Tibial nerve (tissue), 4 donors: ENCODE measurements at places on chromosomes 7 and 10. TPM values are rescaled to one million over a fixed set of nuclear protein-coding genes. Genes with fewer than 3 reads are reported as not detected.

DNA sequence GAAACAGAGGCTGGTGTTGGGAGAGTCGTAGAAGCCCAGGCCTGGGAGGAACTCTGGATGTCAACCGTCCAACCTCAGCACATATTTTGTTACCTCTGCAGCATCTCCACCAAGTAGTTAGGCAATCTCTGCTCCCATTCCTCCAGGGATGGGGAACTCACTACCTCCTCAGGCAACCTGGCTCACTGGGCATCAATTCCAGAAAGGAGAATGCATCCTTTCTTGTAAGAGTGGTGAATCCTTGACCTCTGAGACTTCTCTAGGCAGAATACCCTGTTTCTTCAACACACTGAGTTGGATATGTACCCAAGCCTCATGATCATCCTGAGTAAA, 136.7 kb upstream of the ZMIZ1 start:
- DNase-seq: no peak
- peaks cover 5% of the 10 kb centered on the region for H3K4me1 ChIP-seq
- H3K4me3 ChIP-seq: no peak overlapping the region
- peak overlapping the region; percentile 30 for H3K27ac ChIP-seq

The HOXA2 gene
- 5.9 TPM for total RNA-seq

DNA sequence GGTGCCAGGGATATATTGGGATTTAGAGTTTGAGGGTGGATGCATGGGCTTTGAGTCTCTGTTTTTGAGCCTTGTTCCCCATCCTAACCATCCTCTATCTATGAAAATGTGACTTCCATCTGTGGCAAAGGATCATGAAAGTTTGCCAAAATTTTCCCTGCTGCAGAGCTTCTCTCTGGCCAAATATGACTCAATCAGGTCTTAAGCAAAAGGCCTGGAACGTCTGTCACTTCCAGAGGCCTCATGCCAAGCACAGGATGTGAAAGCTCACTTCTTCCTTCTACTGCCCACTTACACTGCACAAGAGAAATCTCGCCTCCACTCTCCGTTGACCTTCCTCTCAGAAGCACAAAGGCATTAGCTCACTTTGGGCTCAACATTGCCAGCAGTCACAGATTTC, 696.9 kb upstream of the NRP1 start:
- H3K27ac ChIP-seq: no peak overlapping the region
- DNase-seq: peak; percentile 78
- H3K27me3 ChIP-seq: no peaks in the 10 kb centered on the region
- no peak overlapping the region for H3K4me3 ChIP-seq
- no peaks in the 10 kb centered on the region for H3K36me3 ChIP-seq

The CPA4 gene
- not detected for total RNA-seq

The ERVW-1 gene
- total RNA-seq: not detected

DNA sequence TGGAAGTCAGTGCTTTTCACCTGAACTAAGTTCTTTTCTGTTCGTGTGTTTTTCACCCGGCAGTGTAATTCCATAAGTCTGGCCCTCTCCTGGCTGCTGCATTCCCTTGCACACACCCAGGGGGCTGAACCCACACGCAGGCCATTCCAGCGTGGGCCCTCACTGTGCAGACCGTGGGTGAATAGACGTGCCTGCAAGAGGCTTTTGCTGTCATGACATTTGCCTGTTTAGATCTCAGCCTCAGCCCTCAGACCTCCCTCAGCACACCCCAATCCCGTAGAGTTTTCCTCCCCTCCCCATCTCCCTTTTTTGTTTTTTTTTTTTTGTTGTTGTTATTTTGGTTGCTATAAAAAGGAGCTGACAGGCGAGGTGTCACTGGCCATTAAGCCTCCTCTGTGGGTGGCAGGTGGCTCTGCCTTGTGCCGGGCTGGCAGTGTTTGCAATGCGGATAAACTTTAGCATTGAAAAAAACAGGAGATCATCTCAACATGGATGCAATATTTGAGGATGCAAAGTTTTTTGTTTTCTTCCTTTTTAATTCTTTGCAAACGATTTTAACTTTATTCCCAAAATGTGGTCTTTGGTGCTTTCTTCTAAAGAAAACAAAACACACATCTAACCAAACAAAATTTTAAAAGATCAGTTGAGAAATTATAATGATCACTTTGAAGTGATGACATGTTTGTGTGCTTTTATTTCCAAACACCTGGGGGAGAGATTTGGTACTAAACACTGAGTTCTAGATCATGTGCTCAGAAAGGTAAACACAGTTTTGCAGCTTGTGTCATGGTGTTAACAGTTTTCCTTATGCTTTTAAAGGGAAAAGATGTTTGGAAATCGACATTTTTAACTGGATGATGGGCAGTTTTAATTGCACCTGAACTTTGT, 58.8 kb downstream of the WDR37 start:
- DNase-seq: no peak
- H3K36me3 ChIP-seq: peaks cover 84% of the 10 kb centered on the region
- H3K4me3 ChIP-seq: no peak overlapping the region
- H3K27ac ChIP-seq: no peak overlapping the region

DNA sequence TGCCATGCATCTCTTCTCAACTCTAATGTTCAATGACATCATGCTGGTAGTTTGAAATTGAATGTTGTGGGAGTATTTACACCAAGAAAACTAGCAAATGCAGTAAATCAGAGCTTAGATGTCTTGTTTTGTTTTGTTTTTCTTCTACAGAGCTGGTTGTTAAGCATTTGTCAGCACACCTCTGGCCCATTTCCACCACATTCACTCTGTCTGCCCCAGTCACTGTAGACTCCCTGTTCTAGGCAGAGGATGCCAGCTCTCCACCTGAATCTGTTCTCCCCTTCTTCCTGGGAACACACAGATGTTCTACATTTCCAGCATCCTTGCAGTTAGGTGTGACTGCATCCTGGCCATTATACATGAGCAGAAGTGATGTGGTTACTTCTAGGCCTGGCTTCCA, 4.1 kb upstream of the ARHGAP22 start:
- peaks cover 7% of the 10 kb centered on the region for H3K4me1 ChIP-seq
- no peak overlapping the region for H3K27ac ChIP-seq
- H3K36me3 ChIP-seq: no peaks in the 10 kb centered on the region
- no peak for DNase-seq
- H3K27me3 ChIP-seq: no peaks in the 10 kb centered on the region

- H3K36me3 ChIP-seq: no peaks in the 10 kb centered on the region
- H3K27ac ChIP-seq: no peak overlapping the region
- no peaks in the 10 kb centered on the region for H3K27me3 ChIP-seq
- H3K4me3 ChIP-seq: no peak overlapping the region
- no peak for DNase-seq
Observed at GRCh38 chr10:132612571-132613504, 75.3 kb downstream of the INPP5A start.

The SLC16A12 gene
- 45.4 TPM for total RNA-seq

DNA sequence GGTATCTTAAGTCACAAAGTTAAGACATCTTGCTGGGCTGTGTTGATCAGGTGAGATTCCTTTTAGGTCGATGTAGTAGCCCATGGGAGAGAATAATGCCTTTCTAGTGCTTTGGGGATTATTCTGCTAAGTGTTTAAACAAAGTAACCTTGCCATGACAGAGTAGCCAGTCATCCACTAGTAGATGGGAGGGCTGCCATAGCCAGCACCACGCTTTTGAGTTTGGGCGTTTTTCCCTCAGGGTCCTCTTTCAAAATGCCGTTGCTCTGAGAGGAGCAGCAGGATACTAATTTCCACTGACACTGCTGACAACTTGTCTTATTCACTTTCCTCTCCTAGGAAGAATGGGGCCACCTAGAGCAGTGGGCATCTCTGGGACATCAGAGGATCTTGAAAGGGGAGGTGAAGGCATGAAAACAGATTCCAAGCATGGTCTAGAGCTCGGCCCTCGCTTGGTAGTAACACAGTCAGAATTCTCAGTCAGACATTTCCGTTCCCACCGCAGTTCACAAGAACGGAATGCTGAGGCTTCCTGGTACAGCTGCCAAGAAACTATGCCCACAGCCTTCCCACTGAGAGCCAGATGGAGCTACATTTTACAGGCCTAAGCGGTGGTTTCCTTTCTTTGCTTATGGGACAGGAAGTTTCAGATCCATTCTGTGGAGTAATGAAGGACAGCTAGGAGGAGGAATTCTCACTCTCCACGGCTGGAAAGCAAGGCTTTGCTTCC, 15.3 kb upstream of the RSU1 start:
- no peaks in the 10 kb centered on the region for H3K27me3 ChIP-seq
- H3K4me1 ChIP-seq: no peaks in the 10 kb centered on the region
- H3K36me3 ChIP-seq: no peaks in the 10 kb centered on the region
- H3K4me3 ChIP-seq: no peak overlapping the region
- DNase-seq: no peak

GRCh38 chr7:13235436-13235835, 548.0 kb downstream of the ARL4A start:
- H3K27me3 ChIP-seq: no peaks in the 10 kb centered on the region
- no peak for DNase-seq
- H3K36me3 ChIP-seq: no peaks in the 10 kb centered on the region
- H3K4me3 ChIP-seq: no peak overlapping the region

- H3K27ac ChIP-seq: no peak overlapping the region
- H3K4me3 ChIP-seq: no peak overlapping the region
Observed at GRCh38 chr10:132710036-132710686, 75.8 kb downstream of the NKX6-2 start.

The EN2 gene
- total RNA-seq: not detected

The GRM3 gene
- not detected for total RNA-seq

DNA sequence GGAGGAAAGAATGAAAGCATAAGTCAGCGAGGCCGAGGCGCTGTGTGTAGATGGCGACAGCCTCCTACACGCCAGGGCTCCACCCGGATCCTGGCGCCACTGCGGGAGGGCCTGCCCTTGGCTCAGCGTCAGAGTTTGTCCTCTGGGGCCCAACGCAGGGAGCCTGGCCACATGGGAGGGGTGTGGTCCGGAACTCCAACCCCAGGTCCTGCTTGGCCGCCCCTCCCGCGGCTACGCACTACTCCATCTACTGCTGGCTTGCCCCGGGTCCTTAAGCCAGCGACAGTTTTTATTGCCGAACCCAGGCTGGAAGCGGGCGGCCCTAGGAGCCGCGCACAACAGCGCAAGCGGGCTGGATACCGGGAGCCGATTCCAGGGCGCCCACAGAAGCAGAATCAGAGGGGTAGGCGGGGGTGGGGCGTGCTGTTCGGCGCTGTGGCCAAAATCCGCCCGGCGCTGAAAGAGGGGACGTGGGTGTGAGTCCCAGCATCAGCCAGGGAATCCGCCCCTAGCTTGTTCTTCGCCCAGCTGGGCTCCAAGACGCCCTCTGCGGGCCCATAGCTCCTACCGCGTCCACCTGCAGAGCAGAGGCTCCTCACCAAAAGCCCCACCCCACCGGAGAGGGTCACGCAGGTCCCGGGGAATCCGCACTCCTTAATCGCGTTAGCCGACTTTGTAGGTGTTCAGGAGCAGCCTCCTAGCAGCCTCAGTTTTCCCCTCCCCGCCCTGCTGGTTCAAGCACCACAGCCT, 4.5 kb downstream of the KAZALD1 start:
- DNase-seq: no peak
- peak overlapping the region; percentile 79 for H3K27ac ChIP-seq
- H3K4me3 ChIP-seq: peak overlapping the region; percentile 22
- no peaks in the 10 kb centered on the region for H3K36me3 ChIP-seq
- peaks cover 32% of the 10 kb centered on the region for H3K4me1 ChIP-seq
- H3K27me3 ChIP-seq: peaks cover 6% of the 10 kb centered on the region

- H3K36me3 ChIP-seq: no peaks in the 10 kb centered on the region
- no peaks in the 10 kb centered on the region for H3K27me3 ChIP-seq
- no peak for DNase-seq
Observed at GRCh38 chr7:67523713-67524112, 527.1 kb downstream of the TYW1 start.

DNA sequence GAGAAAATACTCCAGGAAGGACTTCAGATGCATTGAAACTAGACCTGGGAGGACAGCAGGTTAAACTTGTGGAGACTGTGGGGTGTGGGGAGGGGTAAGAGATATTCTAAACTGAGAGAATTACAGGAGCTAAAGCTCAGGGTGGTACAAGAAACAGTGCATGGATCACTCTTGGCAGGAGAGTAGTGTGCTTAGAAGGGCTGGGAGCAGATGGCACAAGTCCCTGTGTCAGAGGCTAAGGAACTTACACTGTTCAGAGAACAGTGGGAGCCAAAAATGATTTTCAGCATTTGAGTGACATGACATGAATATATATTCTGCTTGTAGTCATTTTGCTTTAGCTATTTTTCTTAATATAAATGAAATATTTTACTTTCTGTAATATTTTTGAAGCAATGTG, 36.0 kb upstream of the LAMB1 start:
- no peaks in the 10 kb centered on the region for H3K27me3 ChIP-seq
- no peaks in the 10 kb centered on the region for H3K4me1 ChIP-seq
- DNase-seq: no peak
- H3K4me3 ChIP-seq: no peak overlapping the region

GRCh38 chr7:30545791-30546555, 41.3 kb upstream of the GGCT start:
- no peaks in the 10 kb centered on the region for H3K36me3 ChIP-seq
- DNase-seq: no peak
- no peaks in the 10 kb centered on the region for H3K27me3 ChIP-seq

- no peaks in the 10 kb centered on the region for H3K36me3 ChIP-seq
- no peak overlapping the region for H3K27ac ChIP-seq
- H3K4me3 ChIP-seq: no peak overlapping the region
- H3K27me3 ChIP-seq: no peaks in the 10 kb centered on the region
- H3K4me1 ChIP-seq: no peaks in the 10 kb centered on the region
Observed at GRCh38 chr10:57898231-57898630, 369.5 kb downstream of the IPMK start.

GRCh38 chr10:50648935-50649227, 25.1 kb upstream of the SGMS1 start:
- H3K27me3 ChIP-seq: no peaks in the 10 kb centered on the region
- no peak for DNase-seq
- H3K36me3 ChIP-seq: no peaks in the 10 kb centered on the region
- H3K4me3 ChIP-seq: no peak overlapping the region

GRCh38 chr10:112904000-112904399, 46.0 kb upstream of the TCF7L2 start:
- no peak for DNase-seq
- H3K27me3 ChIP-seq: no peaks in the 10 kb centered on the region
- H3K36me3 ChIP-seq: no peaks in the 10 kb centered on the region
- no peak overlapping the region for H3K4me3 ChIP-seq
- no peak overlapping the region for H3K27ac ChIP-seq
- no peaks in the 10 kb centered on the region for H3K4me1 ChIP-seq

DNA sequence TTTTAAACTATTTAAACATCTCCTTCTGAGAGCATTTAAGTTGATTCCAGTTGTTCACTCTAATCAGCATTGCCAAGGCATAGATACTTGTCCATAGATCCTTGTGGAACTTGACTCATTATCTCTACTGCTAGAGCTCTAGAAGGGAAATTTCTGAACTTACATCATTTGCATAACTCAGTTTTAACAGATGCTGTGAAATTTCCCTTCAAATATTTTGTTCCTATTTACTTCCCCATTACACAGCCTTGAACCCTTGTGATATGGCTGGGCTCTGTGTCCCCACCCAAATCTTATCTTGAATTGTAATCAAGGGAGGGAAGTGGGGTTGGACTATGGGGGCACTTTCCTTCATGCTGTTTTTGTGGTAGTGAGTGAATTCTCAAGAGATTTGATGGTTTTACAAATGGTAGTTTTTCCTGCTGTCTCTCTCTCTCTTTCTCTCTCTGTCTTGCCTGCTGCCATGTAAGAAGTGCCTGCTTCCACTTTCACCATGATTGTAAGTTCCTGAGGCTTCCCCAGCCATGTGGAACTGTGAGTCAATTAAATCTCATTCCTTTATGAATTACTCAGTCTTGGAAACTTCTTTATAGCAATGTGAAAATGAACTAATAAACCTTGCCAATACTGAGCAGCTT, 25.4 kb downstream of the INSIG1 start:
- no peak for DNase-seq
- H3K27me3 ChIP-seq: no peaks in the 10 kb centered on the region
- H3K4me1 ChIP-seq: no peaks in the 10 kb centered on the region
- no peak overlapping the region for H3K4me3 ChIP-seq
- no peak overlapping the region for H3K27ac ChIP-seq

The GPC2 gene
- total RNA-seq: 3.1 TPM

The ABCA13 gene
- total RNA-seq: 3.9 TPM
